ENCODE measurements at places on chromosomes 3 and 15. TPM values are rescaled to one million over a fixed set of nuclear protein-coding genes. Genes with fewer than 3 reads are reported as not detected.

TEX264 gene
- 33.9 TPM for total RNA-seq

DNA sequence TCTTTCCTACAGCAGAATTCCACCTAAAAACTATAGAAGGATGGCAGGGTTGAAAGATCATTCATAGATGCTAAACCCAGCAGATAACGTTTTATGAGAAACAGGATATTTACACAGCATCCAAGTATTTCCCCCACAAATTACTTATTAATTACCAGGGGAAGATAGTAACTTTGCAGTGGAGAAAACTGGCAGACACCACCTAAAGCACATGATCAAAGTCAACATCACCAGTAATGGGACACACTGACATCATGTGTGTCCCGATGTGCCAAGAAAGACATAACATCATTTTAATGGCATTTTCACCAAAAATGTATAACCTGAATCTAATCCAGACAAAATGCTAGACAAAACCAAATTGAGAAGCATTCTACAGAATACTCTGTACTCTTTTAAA lies 220.4 kb upstream of the THBS1 start:
- H3K27ac ChIP-seq: no peak overlapping the region
- H3K27me3 ChIP-seq: no peaks in the 10 kb centered on the region
- H3K36me3 ChIP-seq: no peaks in the 10 kb centered on the region

DNA sequence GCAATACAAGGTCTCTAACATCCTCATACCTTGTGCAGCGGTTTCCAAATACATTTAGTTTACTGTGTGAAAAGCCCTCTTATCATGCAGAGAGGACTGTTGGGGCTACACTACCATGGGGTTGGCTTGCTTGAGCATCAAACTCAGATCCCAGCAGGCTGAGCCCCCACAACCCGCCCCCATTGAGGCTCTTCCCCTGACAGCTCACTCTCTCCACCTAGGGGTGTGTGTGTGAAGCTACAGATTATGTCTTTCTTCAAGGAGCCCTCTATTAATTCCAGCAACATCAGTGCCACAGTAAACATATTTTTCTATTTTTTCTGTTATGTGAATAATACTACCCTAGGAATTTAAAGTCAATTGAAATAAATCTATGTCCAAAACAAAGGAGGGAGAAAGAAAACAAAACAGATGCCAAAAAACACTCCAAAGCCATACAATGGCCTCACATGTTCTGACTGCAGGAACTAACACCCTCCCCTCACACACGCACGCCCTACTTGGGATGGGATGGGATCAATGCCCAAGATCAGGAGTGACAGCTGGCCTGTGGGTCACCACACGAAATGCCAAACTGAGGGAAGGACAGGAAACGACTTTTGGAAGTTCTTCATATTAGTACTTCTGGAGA lies 14.7 kb downstream of the TM4SF4 start:
- H3K4me1 ChIP-seq: no peaks in the 10 kb centered on the region
- no peak for DNase-seq
- H3K27ac ChIP-seq: no peak overlapping the region

- no peaks in the 10 kb centered on the region for H3K27me3 ChIP-seq
- no peaks in the 10 kb centered on the region for H3K36me3 ChIP-seq
- no peak overlapping the region for H3K27ac ChIP-seq
- peaks cover 10% of the 10 kb centered on the region for H3K4me1 ChIP-seq
Observed at GRCh38 chr15:80854104-80854503, 74.9 kb downstream of the CEMIP start.

GRCh38 chr3:48859206-48859605 lies 11.5 kb upstream of the PRKAR2A start:
- no peaks in the 10 kb centered on the region for H3K4me1 ChIP-seq
- no peaks in the 10 kb centered on the region for H3K27me3 ChIP-seq
- no peak overlapping the region for H3K4me3 ChIP-seq
- no peak for DNase-seq
- no peak overlapping the region for H3K27ac ChIP-seq
- no peaks in the 10 kb centered on the region for H3K36me3 ChIP-seq

GRCh38 chr15:85854345-85855097 lies 59.8 kb upstream of the KLHL25 start:
- no peaks in the 10 kb centered on the region for H3K4me1 ChIP-seq
- H3K27me3 ChIP-seq: peaks cover 4% of the 10 kb centered on the region
- no peak overlapping the region for H3K4me3 ChIP-seq
- no peak for DNase-seq
- no peak overlapping the region for H3K27ac ChIP-seq

GRCh38 chr3:181330257-181330656 lies 340.7 kb upstream of the DNAJC19 start:
- H3K27ac ChIP-seq: no peak overlapping the region
- no peaks in the 10 kb centered on the region for H3K27me3 ChIP-seq
- DNase-seq: no peak
- H3K36me3 ChIP-seq: no peaks in the 10 kb centered on the region
- no peaks in the 10 kb centered on the region for H3K4me1 ChIP-seq
- no peak overlapping the region for H3K4me3 ChIP-seq

SLC9C1 gene
- 0.48 TPM for total RNA-seq

- peaks cover 21% of the 10 kb centered on the region for H3K4me1 ChIP-seq
- H3K36me3 ChIP-seq: no peaks in the 10 kb centered on the region
- H3K4me3 ChIP-seq: no peak overlapping the region
- no peak for DNase-seq
- peak overlapping the region; percentile 84 for H3K27ac ChIP-seq
- H3K27me3 ChIP-seq: no peaks in the 10 kb centered on the region
Observed at GRCh38 chr3:141434255-141434654, 52.6 kb upstream of the RASA2 start.

GRCh38 chr3:17954801-17955200 lies 212.4 kb upstream of the TBC1D5 start:
- H3K27ac ChIP-seq: no peak overlapping the region
- DNase-seq: no peak
- H3K4me3 ChIP-seq: no peak overlapping the region

ENTPD3 gene
- 0.12 TPM for total RNA-seq

PPM1L gene
- 51.3 TPM for total RNA-seq

DNA sequence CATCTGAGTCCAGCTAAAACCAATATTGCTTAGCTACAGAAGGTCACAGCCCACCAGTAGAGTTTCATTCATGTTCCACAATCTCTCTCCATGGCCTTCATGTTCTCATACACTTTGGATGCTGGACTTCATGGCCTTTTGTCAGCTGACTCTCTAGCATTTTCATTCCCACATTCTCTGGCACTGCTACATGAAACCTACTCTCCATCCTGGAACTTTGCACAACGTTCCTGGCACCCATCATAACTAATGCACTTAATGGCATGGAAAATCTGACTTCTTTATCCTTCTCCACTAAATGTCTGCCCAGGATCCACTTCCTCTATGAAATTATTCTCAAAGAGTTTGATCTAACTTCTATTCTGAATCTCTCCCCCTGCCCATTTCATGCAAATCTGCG lies 56.9 kb downstream of the SLC9A9 start:
- no peaks in the 10 kb centered on the region for H3K36me3 ChIP-seq
- DNase-seq: no peak
- no peak overlapping the region for H3K4me3 ChIP-seq
- H3K27ac ChIP-seq: no peak overlapping the region

DNA sequence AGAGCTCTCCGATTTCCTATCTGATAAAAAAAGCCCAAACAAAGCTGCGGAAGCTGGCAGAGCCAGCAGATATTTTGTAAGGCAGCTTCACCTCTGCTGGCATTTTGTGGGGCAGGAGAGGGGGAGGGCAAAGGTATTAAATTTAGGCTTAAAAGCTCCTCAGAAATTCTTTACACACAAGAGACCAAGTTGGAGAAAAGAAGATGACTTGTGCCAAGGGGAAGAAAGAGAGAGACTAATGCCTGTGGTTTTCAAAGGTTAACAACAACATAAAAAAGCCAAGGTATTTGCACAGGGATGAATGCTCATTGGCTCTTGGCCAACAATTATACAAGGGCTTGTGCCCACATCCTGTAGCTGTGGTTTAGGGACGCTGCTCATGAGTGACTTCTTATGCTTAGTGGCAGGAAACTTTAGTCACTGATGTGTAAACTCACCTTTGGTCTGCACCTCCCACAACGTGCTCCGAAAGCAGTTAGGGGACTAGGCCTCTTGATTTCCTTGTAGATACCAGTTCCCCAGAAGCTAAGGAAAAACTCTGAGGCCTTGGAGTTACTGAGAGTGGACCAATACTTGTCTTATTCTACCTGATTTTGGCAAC lies 152.9 kb downstream of the TPRG1 start:
- H3K27me3 ChIP-seq: no peaks in the 10 kb centered on the region
- DNase-seq: no peak
- no peaks in the 10 kb centered on the region for H3K36me3 ChIP-seq
- no peak overlapping the region for H3K27ac ChIP-seq

FURIN gene
- 42.7 TPM for total RNA-seq

BDH1 gene
- 99.3 TPM for total RNA-seq

TPRG1 gene
- total RNA-seq: 2.6 TPM

DNA sequence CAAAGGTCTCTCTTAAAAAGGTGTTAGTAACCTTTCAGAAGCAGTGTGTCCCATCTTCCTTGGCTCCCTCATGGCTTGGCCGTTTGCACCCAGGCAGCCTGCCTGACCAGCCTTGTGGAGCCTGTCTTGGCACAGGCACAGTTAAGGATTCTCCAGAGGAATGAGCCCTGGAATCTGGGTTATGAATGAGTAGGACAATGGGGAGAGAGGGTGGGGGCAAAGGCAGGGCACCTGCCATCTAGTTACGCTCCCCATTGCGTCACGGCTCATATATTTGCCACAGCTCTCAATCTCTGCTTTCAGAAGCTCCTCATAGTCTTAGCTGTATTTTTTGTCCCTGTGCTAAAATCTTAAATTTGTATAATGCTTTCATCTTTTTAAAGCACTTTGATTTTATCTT lies 50.6 kb downstream of the WDR76 start:
- no peaks in the 10 kb centered on the region for H3K36me3 ChIP-seq
- peaks cover 7% of the 10 kb centered on the region for H3K4me1 ChIP-seq
- H3K27ac ChIP-seq: peak overlapping the region; percentile 35
- DNase-seq: no peak

GRCh38 chr3:113685956-113686721 lies 10.3 kb downstream of the USF3 start:
- no peak for DNase-seq
- H3K27me3 ChIP-seq: no peaks in the 10 kb centered on the region
- no peak overlapping the region for H3K4me3 ChIP-seq

DNA sequence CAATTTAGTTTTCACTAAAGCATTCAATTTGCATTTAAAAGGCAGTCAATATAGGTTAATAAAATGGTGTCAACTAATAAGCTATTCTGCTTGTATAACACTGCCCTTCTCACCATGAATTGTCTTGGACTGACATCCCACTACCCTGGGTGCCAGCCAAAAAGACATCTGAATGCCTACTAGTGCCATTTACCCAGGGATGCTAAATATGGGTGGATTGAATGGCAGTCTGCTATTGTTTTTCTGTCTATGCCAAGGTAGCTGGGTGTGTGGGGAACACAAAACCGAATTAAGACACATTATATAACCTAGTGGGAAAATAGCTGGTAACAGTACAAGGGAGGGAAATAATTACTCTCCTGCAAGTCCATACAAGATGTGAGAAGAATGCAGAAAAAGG lies 240.0 kb upstream of the CFAP20DC start:
- H3K36me3 ChIP-seq: no peaks in the 10 kb centered on the region
- no peaks in the 10 kb centered on the region for H3K4me1 ChIP-seq
- H3K27ac ChIP-seq: no peak overlapping the region
- no peak for DNase-seq

GRCh38 chr15:66772604-66773128 lies 70.6 kb downstream of the SMAD6 start:
- H3K27ac ChIP-seq: peak overlapping the region; percentile 79
- H3K36me3 ChIP-seq: no peaks in the 10 kb centered on the region
- no peaks in the 10 kb centered on the region for H3K27me3 ChIP-seq
- H3K4me1 ChIP-seq: peaks cover 70% of the 10 kb centered on the region
- no peak for DNase-seq

GRCh38 chr15:41730543-41730942 lies 43.7 kb upstream of the MAPKBP1 start:
- no peaks in the 10 kb centered on the region for H3K36me3 ChIP-seq
- no peaks in the 10 kb centered on the region for H3K4me1 ChIP-seq
- no peak for DNase-seq
- H3K4me3 ChIP-seq: no peak overlapping the region
- no peaks in the 10 kb centered on the region for H3K27me3 ChIP-seq

- no peaks in the 10 kb centered on the region for H3K4me1 ChIP-seq
- no peaks in the 10 kb centered on the region for H3K27me3 ChIP-seq
- H3K36me3 ChIP-seq: no peaks in the 10 kb centered on the region
Observed at GRCh38 chr3:50405249-50405648, 45.9 kb upstream of the TMEM115 start.

VPS18 gene
- 18.0 TPM for total RNA-seq

AGBL1 gene
- not detected for total RNA-seq

GRCh38 chr3:37103103-37103808 lies 71.1 kb downstream of the LRRFIP2 start:
- no peaks in the 10 kb centered on the region for H3K36me3 ChIP-seq
- no peaks in the 10 kb centered on the region for H3K27me3 ChIP-seq
- no peaks in the 10 kb centered on the region for H3K4me1 ChIP-seq
- no peak overlapping the region for H3K4me3 ChIP-seq
- peak overlapping the region; percentile 14 for H3K27ac ChIP-seq

GOLGA6L9 gene
- total RNA-seq: 1.5 TPM

DNA sequence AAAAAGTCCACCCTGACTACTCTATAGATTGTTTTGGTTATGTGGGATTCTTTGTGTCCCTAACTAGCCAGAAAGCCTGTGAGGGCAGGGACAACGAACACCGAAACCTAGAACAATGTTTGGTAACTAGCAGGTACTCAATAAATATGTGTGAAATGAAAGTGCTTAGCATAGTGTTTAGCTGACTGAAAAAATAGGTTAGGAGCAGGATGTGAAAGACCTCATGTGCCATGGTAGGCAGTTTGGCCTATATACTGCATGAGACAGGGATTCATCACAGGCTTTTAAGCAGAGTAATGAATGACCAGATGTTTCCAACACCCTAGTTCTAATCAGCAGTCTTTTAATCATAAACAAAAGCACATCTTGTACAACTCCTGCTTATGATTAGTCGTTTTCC lies 64.2 kb downstream of the MYO5A start:
- no peak overlapping the region for H3K27ac ChIP-seq
- H3K4me1 ChIP-seq: no peaks in the 10 kb centered on the region
- H3K4me3 ChIP-seq: no peak overlapping the region
- DNase-seq: no peak
- no peaks in the 10 kb centered on the region for H3K27me3 ChIP-seq

NCK1 gene
- total RNA-seq: 25.2 TPM

GRCh38 chr3:122343654-122344053 lies 18.6 kb downstream of the CSTA start:
- H3K27ac ChIP-seq: no peak overlapping the region
- H3K36me3 ChIP-seq: no peaks in the 10 kb centered on the region
- no peaks in the 10 kb centered on the region for H3K27me3 ChIP-seq
- no peaks in the 10 kb centered on the region for H3K4me1 ChIP-seq
- no peak overlapping the region for H3K4me3 ChIP-seq

DNA sequence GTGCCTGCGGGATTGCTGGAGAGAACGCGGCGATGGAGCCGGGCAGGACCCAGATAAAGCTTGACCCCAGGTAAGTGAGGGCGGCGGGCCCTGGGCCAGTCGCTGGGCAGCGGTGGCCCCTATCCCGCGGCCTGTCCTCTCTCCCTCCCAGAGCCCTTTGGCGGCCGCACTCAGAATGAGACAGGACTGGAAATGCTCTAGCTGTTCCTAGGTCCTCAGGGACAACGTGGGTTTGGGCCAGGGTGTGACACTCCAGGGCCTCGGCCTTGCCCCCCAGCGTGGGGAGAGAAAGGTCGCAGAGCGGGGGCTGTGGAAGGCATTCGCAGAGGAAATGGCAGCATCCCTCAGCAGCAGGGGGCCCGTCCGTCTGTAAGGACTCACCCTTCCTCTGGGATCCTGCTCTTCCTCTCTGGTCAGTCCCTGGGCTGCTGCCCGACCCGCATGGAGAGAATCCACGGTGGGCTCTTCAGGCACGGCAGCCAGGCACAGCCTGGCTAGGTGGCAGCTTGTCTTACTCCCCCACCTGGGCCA lies 412 bp downstream of the SLC51A start:
- no peaks in the 10 kb centered on the region for H3K36me3 ChIP-seq
- no peak overlapping the region for H3K4me3 ChIP-seq
- no peak overlapping the region for H3K27ac ChIP-seq
- H3K4me1 ChIP-seq: peaks cover 14% of the 10 kb centered on the region
- DNase-seq: no peak
- H3K27me3 ChIP-seq: no peaks in the 10 kb centered on the region

Data from heart left ventricle (tissue), 16 donors.